CD4-positive, alpha-beta T cell treated with Interleukin-15 for 1 hour (primary cell): ENCODE measurements at places on chromosomes 11 and 22.

- DNase-seq = peak; percentile 51
Measured at GRCh38 chr11:2376751-2377451, at the start of gene CD81. CD81 (plus strand) TSS chr11:2377310; CDS start chr11:2377550, 240 bp downstream.

- no peak for DNase-seq
Measured at GRCh38 chr22:29715240-29715639, 4.6 kb upstream of the CABP7 start.

DNA sequence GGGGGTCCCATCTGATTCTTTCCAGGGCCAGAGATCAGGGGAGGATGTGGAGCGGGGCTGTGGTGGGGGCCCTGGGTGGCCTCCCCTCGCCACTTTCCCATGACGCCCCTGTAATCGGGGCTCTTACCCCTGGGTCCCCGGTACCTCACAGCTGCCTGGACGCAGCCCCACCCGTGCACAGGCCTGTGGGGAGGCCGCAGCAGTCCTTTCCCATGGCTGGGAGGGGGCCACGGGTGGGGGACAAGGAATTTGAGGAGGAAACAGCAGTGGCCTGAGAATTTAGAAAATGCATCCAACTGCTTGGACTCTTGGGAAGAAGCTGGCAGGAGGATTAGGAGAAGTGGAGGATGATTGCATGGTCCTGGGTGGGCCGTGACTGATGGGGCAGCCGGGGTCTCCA is 18.0 kb downstream of the H19 start:
- DNase-seq = no peak

DNA sequence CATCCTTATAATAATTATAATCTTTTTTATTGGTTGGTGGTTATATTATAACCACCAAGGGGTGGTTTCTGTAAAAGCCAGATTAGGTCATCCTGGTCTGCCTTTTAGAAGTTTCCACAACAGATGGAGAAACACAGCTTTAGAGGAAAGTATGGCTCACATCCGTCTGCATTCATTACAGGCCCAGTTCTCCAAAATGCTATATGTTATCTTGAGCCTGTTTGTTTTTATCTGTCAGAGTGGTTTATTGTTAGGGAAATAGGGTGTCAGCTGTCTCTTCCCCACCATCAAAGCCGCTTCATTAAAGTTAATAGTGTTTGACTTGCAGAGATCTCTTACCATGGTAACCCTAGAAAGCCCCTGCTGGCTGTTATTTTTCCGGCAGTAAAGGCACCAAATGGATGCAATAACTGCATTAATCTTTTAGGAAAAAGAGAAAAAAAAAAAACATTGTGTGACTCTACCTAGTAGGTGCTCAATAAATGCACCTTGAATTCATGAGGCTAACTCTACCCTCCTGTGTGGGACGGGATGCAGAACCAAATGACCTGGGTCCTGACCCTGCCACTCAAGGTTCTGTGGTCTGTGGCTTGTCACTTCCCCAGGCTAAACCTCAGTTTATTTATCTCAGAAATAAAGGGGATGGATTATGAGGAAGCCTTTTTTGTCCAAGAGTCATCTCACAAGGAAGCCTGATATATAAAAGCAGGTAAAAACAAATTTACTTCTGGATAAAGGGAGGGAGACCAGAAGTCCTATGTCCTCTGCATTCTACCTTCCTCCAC is 118.3 kb downstream of the WT1 start:
- no peak for DNase-seq

GRCh38 chr11:74546752-74547151 is 45.6 kb upstream of the POLD3 start:
- no peak for DNase-seq

GRCh38 chr11:1499899-1500298 is 13.3 kb upstream of the MOB2 start:
- no peak for DNase-seq

DNA sequence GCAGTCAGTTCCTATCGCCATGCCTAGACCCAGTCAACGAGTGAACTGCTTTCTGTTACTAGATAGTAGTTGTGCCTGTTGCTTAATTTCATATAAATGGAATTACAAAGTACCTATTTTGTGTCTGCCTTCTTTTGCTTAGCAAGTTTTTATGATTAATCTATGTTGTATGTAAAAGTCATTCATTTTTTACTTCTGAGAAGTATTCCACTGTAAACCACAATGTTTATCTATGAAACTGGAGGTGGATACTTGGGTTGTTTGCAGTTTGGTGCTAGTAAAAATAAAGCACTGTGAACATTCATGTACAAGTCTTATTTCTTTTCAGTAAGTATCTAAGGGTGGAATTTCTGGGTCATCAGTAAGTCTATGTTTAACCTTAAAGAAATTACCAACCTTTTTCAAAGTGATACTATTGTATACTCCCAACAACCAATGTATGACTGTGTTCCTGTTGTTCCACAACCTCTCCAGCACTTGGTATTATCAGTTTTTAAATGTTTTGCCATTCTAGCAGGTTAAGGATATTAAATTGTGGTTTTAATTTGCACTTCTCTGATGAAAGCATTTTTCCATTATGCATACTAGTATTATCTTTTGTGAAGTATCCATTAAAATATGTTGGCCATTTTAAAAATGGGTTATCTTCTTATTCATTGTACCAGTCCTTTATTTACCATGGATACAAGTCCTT is 68.2 kb downstream of the DNAJC24 start:
- no peak for DNase-seq

DNA sequence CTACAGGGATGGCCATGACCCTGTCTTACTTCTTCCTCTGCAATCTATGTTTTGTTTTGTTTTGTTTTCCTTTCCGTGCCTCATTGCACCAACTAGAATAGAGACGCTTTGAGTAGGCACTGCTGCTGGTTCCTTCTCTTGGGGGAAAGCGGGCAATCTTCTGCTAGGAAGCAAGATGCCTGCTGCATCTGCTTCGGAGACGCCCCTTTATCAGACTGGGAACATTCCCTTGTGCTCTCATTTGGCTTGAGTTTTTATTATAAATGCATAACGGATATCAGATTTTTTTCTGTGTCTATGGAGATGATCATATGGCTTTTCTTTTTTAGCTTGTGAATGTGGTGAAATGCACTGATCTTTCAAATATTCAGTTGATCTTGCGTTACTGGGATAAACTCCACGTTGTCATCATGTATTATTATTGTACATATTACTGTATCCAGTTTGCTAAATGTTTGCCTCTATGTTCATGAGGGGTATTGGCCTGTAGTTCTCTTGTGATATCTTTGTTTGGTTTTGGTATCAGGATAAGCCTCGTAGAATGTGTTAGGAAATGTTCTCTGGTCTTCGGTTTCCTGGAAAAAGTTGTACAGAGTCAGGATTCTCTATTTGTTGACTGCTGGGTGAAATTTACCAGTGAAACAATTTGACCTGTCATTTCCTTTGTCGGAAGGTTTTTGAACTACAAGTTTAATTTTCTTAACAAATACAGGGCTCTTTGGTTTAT is 23.4 kb upstream of the KRTAP5-6 start:
- DNase-seq = no peak

DNA sequence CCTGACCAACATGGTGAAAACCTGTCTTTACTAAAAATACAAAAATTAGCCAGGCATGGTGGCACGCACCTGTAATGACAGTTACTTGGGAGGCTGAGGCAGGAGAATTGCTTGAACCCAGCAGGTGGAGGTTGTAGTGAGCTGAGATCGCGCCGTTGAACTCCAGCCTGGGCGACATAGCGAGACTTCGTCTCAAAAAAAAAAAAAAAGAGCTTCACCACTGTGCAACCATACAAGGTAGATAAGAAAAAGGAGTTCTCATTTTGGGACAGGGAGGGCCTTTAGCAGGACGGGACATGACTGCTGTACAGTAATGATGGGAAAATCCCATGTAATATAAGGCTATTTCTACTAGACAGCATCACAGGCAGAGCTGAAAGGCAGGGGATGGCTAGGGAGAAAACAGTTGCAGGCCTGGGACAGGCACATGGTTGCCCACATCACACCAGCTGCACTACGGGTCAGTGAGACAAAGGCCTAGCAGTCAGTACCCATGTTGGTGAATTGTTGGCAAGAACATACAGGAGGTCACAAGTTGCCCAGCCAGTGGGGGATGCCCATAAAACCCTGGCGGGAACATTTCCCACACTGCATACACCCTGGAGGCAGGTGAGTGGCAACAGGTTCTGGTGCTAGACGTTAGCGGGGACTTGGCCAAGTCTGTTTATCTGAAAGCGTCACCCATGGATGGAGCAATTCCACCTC is 5.4 kb downstream of the TANGO2 start:
- no peak for DNase-seq

DNA sequence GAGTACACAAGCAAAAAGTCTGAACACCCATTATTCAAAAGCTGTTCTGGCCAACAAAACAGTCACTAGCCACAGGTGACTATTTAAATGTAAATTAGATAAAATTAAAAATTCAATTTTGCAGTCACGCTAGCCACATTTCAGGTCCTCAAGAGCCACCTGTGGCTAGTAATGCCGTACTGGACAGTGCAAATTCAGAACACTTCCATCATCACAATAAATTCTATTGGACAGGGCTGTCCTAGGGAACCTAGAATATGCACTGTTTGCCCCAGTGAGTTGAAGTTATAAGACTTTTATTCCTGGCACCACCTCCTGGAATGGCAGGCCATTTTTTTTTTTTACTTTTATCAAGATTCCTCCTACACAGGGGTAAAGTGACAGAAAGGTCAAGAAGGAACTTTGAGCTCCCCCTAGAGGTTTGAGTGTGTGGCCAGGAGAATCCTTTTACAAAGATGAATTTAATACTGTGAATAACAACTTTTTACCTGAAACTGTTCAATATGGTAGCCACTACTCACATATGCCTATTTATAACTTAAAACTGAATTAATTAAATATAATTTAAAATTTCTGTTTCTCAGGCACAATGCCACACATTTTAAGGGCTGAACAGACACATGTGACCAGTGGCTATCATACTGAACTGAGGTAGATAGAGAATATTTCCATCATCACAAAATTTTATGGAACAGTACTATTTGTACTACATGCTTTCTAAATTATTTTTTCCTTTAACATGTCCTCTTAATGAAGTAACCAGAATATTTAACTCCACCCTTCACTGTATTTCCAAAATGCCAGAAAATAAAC is 6.5 kb downstream of the MSANTD2 start:
- DNase-seq = no peak

DNA sequence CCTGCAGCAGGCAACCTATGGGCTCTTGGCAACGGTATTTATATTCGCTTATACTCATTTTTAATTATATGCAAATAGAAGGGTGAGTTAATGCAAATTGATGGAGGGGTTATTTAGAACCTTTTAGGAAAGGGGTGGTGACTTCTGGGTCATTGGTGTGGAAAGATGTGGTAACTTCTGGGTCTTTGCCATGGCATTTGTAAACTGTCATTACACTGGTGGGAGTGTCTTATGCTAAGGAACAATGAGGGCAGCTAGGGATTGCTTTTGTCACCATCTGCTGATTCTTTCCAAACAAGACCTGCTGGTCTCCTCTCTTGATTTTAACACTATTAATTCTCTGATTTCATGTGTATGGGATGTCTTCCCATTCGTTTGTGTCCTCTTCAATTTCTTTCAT is 11.7 kb upstream of the KAT5 start:
- DNase-seq = no peak

- DNase-seq = no peak
Measured at GRCh38 chr11:72234514-72234830, 9.5 kb downstream of the PHOX2A start.

GRCh38 chr11:57751176-57751575 is 443 bp downstream of the BTBD18 start:
- no peak for DNase-seq

DNA sequence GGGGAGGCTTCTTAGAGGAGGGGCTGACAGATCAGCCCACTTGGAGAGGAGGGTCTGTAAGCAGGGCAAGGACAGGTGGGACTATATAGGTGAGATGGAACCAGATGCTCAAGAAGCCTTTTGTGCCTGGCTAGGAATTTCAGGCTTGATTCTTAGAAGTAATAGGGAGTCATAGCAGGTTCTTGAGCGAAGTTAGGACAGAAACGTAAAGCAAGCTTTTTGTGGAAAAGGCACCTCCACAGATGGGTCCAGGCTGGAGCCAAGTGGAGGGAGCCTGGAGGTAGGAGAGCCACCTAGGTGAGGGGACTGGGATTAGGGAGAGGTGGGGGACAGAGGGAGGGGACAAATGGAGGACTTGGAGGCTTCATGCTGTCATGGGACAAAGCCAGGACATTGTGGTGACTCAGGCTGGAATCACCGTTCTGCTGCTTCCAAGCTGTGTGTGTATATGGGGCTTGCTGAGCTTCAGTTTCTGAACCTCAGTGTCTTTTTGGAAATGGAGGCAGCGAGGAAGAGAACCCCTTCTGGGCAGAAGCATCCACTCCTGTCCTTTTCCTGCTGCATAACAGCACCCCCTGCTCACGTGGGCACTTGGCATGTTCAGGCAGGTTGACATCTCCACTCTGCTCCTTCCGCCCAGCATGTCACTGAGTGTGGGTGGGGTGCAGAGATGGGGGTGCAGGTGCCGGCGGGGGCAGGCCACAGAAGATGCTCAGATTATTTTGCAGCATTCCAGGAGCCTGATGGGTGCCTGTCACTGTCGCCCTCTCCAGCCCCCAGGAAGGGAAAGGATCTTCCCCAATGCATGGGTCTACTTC is 58.0 kb downstream of the MCM5 start:
- DNase-seq = no peak

GRCh38 chr11:64990222-64990923 is 6.4 kb downstream of the BATF2 start:
- DNase-seq = peak; percentile 34

GRCh38 chr11:73053964-73054363 is 88.2 kb downstream of the FCHSD2 start:
- DNase-seq = no peak

DNA sequence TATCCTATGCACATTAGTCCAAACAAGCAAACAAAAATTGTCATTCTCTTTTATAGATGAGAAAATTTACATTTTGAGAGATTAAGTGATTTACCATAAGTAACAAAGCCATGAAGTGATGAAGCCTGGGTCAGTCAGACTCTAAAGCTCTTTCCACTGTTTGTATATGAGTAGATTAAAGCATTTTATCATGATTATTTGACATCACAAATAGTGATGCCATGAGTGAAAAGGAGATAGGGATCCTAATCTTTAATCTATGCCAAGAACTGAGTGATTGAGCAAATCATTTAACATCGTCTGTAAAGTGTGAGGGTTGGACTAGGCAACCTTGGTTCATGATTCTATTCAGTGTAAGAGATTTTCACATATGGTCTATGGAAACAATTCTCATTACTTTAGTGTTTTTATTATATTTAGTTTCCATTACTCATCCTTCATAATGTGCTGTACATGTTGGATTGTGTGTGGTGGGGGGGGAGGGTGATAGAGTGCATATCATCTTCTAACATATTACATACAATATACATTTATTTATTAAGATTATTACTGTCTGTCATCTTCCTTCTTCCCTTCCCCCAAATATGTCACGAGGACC is 50.7 kb downstream of the ARHGEF12 start:
- DNase-seq = no peak
